Tongue (tissue), 3 donors: ENCODE measurements at places on chromosomes 3 and 15. TPM values are rescaled to one million over a fixed set of nuclear protein-coding genes. Genes with fewer than 3 reads are reported as not detected.

- DNase-seq: no peak
Observed at GRCh38 chr3:81980596-81981494, 219.4 kb upstream of the GBE1 start.

Gene CCRL2
- 3.7 TPM for total RNA-seq

Gene FOXB1
- total RNA-seq: not detected

GRCh38 chr3:117109178-117109577 lies 399.6 kb downstream of the TUSC7 start:
- DNase-seq: no peak

GRCh38 chr3:134001251-134001650 lies 28.5 kb downstream of the SLCO2A1 start:
- no peak for DNase-seq

Gene LSMEM2
- total RNA-seq: 17.1 TPM

DNA sequence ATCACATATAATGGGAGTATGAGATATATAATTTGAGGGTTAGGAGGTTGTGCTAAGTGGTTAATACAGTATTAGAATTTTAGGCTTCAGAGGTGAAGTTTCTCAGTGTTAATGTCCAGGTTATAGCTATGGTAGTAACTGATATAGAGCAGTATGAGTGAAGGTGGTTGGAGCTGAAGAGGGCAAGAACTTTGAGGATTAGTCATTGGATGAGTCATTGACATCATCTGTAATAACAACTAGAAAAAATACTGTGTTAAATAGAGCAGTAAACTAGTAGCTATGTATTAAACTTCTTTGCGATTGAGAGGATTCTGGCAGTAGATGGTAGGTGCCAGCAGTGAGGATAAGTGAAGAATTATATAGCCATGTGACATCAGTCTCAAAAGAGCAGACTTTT lies 47.5 kb upstream of the EIF3J start:
- no peak for DNase-seq

GRCh38 chr3:155138677-155139076 lies 58.6 kb downstream of the MME start:
- DNase-seq: no peak

Gene SERPINI2
- 2.2 TPM for total RNA-seq

DNA sequence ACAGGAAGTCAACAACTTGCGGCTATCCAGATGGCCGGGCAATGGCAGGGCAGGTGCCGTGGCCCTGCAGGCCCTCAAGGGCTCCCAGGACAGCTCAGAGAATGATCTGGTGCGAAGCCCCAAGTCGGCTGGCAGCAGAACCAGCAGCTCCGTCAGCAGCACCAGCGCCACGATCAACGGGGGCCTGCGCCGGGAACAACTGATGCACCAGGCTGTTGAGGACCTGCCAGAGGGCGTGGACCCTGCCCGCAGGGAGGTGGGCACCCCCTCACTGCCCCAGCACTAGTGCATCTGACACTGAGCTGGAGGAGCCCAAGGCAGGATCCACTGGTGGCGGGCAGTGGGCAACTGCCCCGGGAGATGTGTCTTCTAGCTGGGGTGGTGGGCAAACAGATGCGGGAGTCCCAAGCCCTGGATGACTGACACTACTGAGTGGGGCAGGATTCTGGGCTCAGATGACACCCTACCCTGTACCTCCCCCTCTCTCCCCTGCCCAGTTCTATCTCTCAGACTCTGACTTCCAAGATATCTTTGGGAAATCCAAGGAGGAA lies 15.9 kb downstream of the VILL start:
- no peak for DNase-seq

Gene RETNLB
- not detected for total RNA-seq

DNA sequence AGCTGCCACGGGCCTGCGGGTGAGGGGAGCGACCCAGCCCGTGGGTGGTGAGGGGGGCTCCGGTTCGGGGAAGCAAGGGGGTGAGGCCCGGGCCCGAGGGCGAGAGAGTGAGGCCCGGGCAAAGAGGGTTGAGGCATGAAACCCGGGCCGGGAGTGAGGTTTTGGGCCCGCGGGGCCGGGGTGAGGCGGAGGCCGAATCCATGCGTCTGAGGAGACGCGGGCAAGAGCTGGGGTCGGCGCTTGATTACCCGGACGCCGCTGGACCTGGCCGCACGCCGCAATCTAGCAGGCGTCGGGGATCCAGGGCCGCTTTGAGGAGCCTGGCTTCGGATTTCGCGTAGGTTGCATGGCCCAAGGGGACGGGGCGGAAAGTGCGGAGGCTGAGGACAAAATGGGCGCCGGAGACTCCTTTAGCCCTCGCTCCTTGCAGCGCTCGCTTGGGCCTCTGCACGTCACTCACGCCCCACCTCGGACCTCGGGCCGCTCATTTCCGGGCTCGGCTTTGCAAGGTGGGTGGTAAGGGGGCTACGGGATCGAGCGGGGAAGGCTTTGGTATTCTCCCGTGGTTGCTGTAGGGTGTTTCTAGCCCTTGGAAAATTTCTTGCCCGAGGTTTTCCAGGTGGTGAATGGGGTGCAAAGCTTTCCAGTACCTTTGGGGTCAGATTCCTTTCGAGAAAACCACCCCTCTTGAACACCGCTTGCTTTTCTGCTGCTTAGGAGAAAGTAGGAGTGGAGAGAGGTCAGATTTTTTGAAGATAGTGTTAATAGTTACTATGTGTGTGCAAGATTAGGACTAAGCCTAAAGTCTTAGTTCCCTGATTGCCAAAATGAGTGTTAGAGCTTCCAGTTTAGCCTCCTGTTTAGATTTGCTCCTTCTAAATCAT lies 827 bp downstream of the SLC25A36 start:
- DNase-seq: peak; percentile 86

DNA sequence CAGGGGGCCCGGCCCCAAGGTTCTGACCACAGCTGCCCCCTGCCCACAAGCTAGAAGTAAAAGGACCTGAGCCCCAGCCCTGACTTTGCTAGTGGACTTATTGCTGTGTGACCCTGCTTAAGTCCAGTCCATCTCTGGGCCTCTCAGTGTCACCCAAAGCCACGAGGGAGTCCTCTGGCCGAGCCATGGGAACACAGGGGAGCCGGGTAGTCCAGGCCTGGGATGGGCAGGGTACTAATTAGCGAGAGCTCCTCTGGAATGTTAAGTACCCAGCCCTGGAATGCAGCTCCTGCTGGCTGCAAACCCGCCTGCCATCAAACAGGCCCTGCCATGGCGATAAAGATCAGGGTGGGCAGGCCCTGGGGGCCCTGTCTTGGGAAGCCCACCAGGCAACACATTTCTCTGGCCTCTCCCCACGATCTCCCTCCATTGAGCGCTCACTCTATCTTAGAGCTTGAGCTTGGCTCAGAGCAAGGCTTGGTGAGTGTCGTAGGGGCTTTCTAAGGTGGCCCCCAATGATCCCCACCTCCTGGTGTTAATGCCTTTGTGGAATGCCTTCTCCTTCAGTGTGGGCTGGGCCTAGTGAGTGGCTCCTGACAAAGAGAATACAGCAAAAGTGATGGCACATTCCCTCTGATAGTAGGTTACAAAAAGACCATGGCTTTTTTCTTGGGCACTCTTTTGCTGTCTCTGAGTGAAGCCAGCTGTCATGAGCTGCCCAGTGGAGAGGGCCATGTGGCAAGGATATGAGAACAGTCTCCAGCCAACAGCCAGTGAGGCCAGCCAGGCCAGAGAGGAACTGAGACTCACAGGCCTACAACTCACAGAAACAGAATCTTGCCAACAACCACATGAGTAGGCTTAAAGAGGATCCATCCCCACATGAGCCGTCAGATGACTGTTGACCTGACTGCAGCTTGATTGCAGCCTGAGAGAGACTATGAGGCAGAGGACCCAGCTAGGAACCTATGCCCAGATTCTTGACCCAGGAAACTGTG lies 133.1 kb downstream of the SMAD6 start:
- peak; percentile 62 for DNase-seq

- peak; percentile 37 for DNase-seq
Observed at GRCh38 chr3:17195192-17195611, 310.4 kb downstream of the PLCL2 start.

DNA sequence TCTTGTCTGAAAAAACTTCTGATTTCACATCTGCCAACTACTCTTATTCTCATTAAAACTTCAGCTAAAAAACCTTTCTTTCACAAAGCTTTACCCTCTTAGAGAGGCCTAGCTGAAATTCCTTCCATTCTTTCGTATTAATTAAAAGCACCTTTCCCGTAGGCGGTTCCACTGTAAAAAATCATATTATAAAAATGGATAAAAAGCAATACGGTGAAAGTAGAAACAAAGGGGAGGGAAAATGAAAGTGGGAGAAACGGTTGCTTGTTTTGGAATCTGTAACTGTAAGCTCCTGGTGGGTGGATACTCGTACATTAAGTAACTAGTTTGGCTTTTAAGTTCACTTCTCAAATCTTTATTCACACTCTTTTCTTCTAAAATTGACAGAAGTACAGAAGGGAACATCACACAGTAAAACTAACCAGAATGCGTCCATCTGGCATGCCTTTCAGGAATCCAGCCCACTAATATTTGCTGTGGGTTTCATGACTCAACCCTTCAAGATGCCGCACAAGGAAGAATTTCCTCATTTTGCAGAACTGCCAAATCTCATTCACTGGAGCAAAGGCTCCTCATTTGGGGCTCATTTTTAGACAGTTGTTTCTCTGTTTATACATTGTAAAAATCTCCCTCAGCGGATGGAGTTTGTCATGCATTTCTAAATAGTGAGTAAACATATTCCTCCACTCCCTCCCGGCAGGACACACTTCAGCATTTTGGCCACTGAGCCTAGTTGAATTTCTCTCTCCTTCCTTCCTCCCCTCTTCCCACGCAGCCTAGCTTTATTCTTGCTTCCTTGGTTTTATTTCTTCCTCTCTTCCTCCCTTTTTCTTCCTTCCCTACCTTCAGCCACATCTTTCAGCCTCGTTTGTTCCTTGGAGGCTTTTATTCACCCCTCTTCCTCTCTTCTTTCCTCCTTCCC lies 419.5 kb upstream of the NAALADL2 start:
- peak; percentile 88 for DNase-seq

Gene IL5RA
- 0.31 TPM for total RNA-seq

- DNase-seq: no peak
Observed at GRCh38 chr3:98874602-98875249, 26.8 kb downstream of the DCBLD2 start.

DNA sequence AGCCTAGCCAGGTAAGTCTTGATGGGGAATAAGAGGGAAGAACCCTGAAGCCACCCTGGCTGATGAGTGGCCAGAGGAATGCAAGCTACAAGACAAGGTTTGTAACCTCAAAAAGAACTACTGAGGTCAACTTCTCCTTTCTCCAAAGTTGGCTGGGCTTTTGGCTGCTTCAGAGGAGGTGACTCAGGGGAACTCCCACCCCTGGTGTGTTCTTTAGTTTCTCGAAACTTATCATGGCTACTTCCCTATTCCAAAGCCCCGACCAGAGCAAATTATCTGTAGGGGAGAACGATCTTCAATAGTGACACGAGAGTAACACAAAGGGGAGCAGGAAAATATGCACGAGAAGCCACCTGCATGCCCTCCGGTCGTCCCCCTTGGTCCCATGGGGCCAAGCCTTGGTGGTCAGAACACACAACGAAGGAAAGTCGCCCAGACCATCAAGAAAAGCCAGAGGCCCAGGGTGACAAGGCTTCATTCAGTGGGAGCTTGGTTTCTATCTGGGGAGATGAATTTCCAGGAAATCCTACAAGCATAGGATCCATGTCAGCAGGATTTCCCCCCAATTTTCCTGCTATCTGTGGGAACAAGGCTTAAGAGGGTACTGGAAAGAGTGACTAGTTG lies 6.5 kb upstream of the BCL2A1 start:
- no peak for DNase-seq

Gene ARPP19
- total RNA-seq: 136 TPM

Gene GOLGA8M
- total RNA-seq: 0.10 TPM

DNA sequence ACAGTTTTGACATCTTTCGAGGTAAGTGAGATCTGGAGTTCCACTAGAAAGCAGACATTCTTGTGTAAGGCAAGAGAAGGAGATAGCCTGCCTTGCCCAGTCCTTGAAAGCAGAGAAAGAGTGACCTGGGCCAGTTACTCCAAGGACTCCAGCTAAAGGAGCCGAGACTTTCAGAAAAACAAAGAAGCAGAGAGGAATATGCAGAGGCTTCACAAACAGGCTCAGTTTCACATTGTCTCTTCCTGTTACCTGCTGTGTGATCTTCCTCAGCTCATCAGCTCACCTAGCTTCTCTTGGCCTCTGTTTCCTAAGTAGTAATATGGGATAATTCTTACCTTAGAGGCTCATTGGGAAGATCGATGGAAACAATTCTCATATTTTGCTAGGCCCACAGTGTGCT lies 81.0 kb downstream of the CDC25A start:
- DNase-seq: no peak

DNA sequence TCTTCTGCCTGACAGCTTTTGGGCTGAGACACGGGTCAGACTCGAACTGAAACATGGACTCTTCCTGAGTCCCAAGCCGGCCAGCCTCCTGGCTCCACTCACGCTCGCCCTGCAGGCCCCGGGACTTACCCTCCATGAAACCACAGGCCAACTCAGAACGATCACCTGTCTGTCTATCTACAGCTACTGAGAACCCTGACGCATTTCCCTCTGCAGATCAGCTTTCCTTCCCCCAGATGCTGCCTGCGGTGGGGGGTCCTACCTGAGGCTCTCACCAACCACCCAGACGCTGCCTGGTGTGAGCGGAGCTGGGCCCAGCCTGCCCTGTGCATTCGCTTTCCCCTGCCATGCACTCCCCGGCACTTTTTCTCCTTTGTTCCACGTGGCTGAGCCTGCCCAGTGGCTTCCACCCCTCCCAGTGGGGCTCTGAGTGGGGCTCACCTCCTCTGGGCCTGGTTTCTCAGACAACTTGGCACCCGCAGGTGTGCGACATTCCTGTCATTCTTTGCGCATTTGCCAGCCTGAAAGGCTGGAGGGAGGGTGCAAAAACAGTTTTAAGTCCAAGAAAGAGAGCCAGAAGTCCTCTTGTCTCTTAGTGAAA lies 60.2 kb downstream of the PLXNA1 start:
- DNase-seq: no peak

Gene NANOGP8
- not detected for total RNA-seq

Gene CPNE9
- total RNA-seq: not detected

DNA sequence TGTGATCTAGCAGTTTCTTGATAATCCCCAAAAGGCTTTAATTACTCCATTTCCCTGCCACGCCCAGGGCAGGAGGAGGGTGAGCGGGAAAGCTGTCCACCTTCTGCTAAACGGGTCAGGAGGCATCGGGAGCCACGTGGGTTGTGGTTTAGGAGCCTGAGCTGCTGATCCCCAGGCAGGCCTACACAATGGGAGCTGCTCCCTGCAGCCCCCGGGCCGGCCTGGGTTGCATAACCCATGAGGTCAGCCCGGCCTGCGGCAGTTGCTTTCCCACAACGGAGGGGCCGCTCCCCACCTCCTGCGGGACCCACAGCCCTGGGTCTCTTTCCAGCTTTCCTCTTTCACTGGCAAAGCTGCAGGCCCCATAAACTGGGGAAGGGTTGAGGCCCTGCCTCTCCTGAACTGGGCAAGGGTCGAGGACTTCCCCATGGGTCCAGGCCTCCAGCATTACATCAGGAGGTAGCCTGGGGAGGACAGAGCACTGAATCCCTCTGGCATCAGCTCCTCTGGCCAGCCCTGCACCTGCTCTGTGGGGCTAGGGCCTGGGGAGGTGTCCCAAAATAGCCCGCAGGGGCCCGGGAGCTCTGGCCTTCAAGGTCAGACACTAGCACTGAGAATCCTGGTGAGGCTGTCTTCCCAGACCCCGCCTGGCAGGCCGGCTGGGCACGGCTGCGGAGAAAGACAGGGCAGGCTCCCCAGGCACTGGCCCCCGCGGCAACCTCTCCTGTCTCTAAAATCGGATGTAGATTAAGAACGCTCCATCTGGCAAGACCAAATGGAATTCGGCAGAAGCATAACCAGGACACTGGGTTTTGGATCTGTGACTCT lies 47.3 kb downstream of the ZDHHC19 start:
- DNase-seq: peak; percentile 60

GRCh38 chr3:113377158-113377557 lies 64.1 kb downstream of the CFAP44 start:
- no peak for DNase-seq

Gene HDC
- total RNA-seq: 3.4 TPM

Gene DCP1A
- 23.3 TPM for total RNA-seq
